ENCODE measurements at places on chromosomes 7 and 10. TPM values are rescaled to one million over a fixed set of nuclear protein-coding genes. Genes with fewer than 3 reads are reported as not detected.

Gene TMEM176B
- total RNA-seq, result 162 TPM

GRCh38 chr7:116692401-116693308, 20.7 kb downstream of the MET start:
- H3K27me3 ChIP-seq, result no peaks in the 10 kb centered on the region
- H3K27ac ChIP-seq, result no peak overlapping the region
- no peaks in the 10 kb centered on the region for H3K36me3 ChIP-seq
- no peak overlapping the region for H3K4me3 ChIP-seq
- no peaks in the 10 kb centered on the region for H3K4me1 ChIP-seq
- no peak for DNase-seq

Gene SLC26A3
- not detected for total RNA-seq

Gene NT5C3A
- 15.4 TPM for total RNA-seq

GRCh38 chr7:98203261-98203963, 7.8 kb upstream of the BHLHA15 start:
- no peaks in the 10 kb centered on the region for H3K27me3 ChIP-seq
- H3K27ac ChIP-seq, result no peak overlapping the region
- H3K36me3 ChIP-seq, result peaks cover 43% of the 10 kb centered on the region
- DNase-seq, result no peak
- H3K4me1 ChIP-seq, result no peaks in the 10 kb centered on the region

Gene ACSM6
- total RNA-seq, result not detected

- H3K27me3 ChIP-seq, result no peaks in the 10 kb centered on the region
- peak overlapping the region; percentile 63 for H3K27ac ChIP-seq
- H3K4me3 ChIP-seq, result no peak overlapping the region
- DNase-seq, result no peak
These were observed 208.3 kb downstream of the CELF2 start for GRCh38 chr10:11225935-11226334.

Gene SPDYE16
- total RNA-seq, result not detected

DNA sequence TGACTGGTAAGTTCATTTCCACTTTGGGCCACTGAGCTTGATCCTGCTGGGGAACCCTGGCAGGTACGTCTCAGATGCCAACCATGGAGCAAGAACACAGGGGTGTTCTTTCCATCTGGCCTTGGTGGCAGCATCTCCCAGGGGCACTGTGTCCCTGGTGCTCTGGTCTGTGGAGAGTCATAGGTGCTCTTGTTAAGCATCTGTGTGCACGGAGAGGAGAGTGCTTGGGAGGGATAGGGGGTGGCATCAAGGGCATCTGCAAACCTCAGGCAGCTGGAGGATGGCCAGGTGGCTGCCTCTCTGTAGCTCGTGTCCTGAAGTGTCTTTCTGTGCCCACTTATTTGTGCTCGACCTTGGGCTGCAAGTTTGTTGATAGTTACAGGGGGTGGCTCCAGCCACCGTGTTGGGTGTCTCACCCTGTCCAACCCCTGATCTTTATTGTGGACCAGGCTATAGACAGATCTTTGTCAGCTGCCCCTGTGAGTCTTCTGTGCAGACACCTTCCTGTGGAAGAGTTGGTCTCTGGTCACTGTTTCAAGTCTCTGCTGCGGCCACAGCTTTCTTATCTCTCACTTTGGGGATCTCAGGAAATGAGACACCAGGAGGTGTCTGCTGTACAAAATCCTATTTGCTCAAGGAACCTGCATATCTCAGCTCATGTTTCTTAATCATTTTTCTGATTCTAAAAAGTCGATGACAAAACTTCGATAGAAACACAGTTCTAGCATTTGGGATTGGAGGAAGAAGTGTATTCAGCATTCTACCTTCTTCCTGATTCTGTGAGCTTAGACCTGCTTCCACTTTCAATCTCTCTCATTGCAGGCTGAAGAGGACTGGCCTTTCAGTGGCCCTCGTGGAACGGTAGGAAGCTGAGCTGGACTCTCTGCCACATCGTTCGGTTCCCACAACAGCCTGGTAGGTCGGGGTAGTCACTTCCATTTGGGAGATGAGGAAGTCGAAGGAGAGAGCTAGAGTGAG, 17.2 kb upstream of the GIMAP8 start:
- peak; percentile 57 for DNase-seq
- H3K36me3 ChIP-seq, result no peaks in the 10 kb centered on the region
- no peak overlapping the region for H3K27ac ChIP-seq
- no peaks in the 10 kb centered on the region for H3K27me3 ChIP-seq
- H3K4me3 ChIP-seq, result no peak overlapping the region

DNA sequence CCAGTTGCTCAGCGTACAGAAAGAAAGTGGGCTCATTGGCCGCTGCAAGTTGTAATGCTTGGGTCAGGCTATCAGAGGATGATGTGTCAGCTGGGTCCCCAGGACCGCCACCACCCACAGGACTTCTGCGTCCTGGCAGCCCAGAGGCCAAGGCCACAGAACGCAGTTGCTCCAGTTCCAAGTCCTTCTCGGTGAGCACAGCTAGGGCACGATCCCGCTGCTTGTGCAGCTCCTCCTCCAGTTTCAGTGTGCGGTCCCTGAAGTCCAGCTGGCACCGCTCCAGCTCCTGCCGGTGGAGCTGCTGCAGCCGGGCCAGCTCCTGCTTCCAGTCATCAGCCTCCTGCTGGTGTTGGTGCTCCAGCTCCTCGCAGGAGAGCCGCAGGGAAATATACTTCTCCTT, 3.0 kb downstream of the GCC1 start:
- peaks cover 60% of the 10 kb centered on the region for H3K4me1 ChIP-seq
- H3K4me3 ChIP-seq, result no peak overlapping the region
- DNase-seq, result no peak
- peaks cover 27% of the 10 kb centered on the region for H3K36me3 ChIP-seq

- no peaks in the 10 kb centered on the region for H3K4me1 ChIP-seq
These were observed 2.4 kb upstream of the WDFY4 start for GRCh38 chr10:48682265-48682664.

Gene EMX2
- total RNA-seq, result 0.67 TPM

- H3K4me1 ChIP-seq, result no peaks in the 10 kb centered on the region
- no peak overlapping the region for H3K4me3 ChIP-seq
These were observed 6.2 kb upstream of the OGDHL start for GRCh38 chr10:49768329-49768728.

Gene TAS2R39
- total RNA-seq, result not detected

DNA sequence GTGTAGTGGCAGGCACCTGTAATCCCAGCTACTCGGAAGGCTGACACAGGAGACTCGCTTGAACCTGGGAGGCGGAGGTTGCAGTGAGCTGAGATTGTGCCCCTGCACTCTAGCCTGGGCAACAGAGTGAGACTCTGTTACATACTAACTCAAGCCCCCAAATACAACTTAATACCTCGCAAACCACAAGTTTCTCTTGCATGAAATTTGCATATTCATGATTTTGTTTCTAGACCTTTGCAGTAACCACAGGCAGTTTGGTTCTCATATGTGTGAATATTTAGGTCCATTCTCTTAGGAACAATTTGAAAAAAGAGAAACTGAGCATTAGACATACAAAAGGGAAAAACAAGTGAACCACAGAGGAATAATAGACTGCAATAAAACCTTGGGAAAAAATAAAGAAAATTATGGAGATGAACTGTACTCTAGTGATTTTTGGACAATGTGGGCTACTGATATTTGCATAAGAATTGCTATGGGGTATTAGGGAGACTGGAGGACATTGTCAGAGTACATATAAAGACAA, 77.0 kb downstream of the ZNF277 start:
- H3K27ac ChIP-seq, result no peak overlapping the region
- H3K36me3 ChIP-seq, result peaks cover 12% of the 10 kb centered on the region
- H3K27me3 ChIP-seq, result no peaks in the 10 kb centered on the region

DNA sequence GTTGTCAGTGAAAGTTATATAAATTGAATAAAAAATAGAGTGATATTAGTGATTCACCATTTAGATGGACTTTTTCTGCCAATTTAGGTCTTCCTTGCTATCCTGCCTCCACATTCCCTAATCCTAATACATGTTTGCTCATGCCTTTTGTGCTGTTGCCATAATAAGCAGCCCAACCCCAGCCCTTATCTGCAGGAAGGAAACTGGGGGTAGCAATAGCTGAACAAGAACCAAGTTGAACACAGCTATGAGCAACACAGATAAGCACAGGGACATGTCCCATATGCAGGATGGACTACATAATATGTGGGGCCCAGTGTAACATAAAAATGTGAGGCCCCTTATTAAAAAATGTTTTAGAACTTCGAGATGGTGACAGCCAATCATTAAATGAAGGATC, 91.2 kb upstream of the AHR start:
- H3K4me1 ChIP-seq, result no peaks in the 10 kb centered on the region
- DNase-seq, result no peak
- H3K4me3 ChIP-seq, result no peak overlapping the region
- no peaks in the 10 kb centered on the region for H3K27me3 ChIP-seq
- no peaks in the 10 kb centered on the region for H3K36me3 ChIP-seq

DNA sequence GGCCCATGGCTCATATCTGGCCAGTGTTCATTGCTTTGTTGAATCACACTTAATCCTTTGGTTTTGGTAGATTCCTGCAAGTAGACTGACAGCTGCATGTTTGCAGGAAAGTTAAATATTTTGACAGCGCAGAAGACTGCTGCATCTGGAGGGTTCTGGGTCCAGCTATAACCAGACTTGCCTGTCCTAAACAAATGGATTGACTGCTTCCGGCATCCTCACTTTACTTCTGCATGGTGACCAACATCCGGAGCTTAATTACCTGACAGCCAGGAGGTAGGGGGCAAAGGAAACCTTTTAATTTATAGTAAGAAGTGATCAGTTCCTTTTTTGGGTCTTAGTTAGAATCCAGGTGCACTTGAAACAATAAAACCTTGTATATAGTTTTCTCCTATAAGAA, 263.3 kb downstream of the SNX10 start:
- H3K4me1 ChIP-seq, result no peaks in the 10 kb centered on the region
- H3K4me3 ChIP-seq, result no peak overlapping the region
- no peak overlapping the region for H3K27ac ChIP-seq
- H3K27me3 ChIP-seq, result no peaks in the 10 kb centered on the region
- DNase-seq, result no peak

DNA sequence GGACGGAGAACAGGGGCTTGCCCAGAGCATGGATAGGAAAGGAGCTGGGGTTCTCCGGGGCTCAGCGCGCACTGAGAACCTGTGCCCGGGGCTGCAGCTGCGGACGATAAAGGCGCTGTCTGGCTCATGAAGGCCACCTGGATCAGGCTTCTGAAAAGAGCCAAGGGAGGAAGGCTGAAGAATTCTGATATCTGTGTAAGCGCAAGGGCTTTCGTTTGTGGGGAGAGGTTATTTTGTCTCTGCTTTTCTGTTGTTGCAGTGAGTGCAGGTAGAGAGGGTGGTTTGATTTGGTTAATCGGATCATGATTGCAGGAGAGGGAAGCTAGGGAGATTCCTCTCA, 250.5 kb downstream of the NSUN6 start:
- H3K27me3 ChIP-seq, result no peaks in the 10 kb centered on the region
- H3K27ac ChIP-seq, result no peak overlapping the region
- H3K36me3 ChIP-seq, result no peaks in the 10 kb centered on the region

DNA sequence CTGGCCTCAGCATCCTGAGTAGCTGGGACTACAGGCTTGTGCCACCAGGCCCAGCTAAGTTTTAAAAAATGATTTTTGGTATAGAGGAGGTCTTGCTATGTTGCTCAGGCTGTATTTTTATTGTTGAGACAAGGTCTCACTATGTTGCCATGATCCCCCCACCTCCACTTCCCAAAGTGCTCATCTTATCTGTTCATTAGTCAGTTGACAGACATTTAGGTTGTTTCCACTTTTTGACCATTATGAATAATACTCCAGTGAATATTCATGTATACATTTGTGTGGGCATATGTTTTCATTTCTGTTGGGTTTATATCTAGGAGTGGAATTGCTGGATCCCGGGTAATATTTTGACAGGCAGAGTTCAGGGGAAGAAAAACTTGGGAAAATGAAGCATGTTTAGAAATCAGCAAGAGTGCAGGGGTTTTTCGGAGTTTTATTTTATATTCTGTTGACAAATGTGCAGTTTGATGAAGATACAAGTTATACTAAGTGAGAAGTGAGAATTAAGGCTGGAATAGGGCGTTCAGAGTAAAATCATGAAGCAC, 2.7 kb upstream of the SCD start:
- DNase-seq, result no peak
- no peaks in the 10 kb centered on the region for H3K36me3 ChIP-seq
- no peaks in the 10 kb centered on the region for H3K27me3 ChIP-seq
- no peaks in the 10 kb centered on the region for H3K4me1 ChIP-seq
- H3K4me3 ChIP-seq, result no peak overlapping the region

DNA sequence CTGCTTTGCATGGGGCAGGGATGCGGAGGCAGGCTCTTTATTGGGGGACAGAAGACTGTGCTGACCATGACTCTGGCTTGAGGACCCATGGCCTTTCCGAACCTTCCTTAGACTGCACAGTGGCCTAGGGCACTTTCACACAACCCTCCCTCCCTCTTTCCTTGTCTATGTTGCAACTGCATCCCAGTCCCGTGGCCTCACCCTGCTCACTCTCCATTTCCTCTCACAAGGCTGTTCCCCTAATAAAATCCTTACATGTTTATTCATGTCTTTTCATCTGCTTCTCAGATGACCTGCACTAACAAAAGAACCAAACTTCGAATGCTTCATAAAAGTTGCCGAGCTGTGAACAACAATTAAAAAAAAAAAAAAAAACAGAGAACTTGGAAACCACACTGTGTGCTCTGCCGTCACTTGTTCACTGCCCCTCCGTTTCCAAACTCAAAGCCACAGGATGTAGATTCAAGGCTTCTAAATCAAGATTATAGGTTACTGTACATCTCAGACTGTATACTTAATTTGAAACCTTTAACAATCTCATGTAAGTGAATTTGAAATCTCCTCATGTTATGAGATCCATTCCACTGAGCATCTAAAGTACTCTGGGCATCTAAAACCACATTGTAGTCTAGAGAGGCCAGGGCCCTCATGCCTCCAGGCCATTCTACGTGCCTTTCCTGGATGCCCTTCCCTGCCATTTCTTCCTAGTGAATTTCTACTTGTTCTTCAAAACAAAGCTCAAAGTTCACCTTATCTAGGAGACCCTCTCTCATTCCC, 265.9 kb downstream of the SNX13 start:
- no peaks in the 10 kb centered on the region for H3K27me3 ChIP-seq
- no peak for DNase-seq
- H3K4me1 ChIP-seq, result no peaks in the 10 kb centered on the region

- H3K4me3 ChIP-seq, result no peak overlapping the region
- no peaks in the 10 kb centered on the region for H3K36me3 ChIP-seq
- no peak for DNase-seq
- H3K27ac ChIP-seq, result no peak overlapping the region
These were observed 105.3 kb downstream of the NPTX2 start for GRCh38 chr7:98722402-98722801.

DNA sequence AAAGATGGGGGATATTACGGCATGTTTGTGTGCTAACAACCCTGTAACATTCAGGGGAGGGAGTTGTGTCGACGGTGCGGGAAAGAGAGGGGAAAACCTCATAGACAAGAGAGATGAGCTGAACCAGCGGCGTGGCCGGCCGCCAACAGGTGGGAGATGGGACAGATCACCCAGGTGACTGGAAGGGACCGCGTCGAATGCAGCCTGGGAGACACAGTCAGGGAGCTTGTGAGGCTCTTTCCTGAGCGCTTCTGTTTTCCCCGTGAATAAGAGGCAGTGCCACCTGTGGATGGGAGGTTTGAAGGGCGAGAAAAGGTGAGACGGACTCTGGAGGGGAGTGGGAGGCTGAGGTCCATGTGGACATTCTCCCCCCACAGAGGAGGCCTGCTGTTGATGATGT, 9.9 kb upstream of the PRKAG2 start:
- H3K27me3 ChIP-seq, result no peaks in the 10 kb centered on the region
- no peak overlapping the region for H3K4me3 ChIP-seq
- no peaks in the 10 kb centered on the region for H3K36me3 ChIP-seq
- H3K4me1 ChIP-seq, result no peaks in the 10 kb centered on the region
- DNase-seq, result no peak

GRCh38 chr10:81898518-81898917, 23.5 kb downstream of the NRG3 start:
- DNase-seq, result no peak
- H3K27me3 ChIP-seq, result no peaks in the 10 kb centered on the region
- no peaks in the 10 kb centered on the region for H3K4me1 ChIP-seq
- no peak overlapping the region for H3K4me3 ChIP-seq
- no peak overlapping the region for H3K27ac ChIP-seq
